SK-N-DZ (cell line): ENCODE measurements at places on chromosomes 1 and 21.

DNA sequence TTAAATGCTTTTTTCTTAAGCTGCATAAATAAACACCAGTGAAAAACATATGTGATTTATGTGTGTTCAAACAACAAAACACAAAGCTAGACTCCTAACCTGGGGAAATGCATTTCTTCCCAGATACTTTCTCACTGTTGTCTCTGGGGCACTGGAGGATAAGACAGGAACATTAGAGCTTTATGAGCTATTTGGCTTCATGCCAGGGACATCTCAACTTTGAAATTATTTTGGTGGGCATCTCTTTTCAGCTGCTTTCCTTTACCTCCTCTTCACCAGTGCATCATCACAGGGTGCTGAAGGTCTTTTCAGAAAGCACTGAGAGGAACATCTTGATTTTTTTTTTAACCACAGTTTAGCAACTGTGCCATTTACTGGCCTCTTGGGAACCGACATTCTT is 212.9 kb downstream of the DNM3 start:
- DNase-seq, result no peak

- DNase-seq, result no peak
Observed at GRCh38 chr1:51097171-51097570, 4.9 kb upstream of the C1orf185 start.

GRCh38 chr1:247212012-247212411 is 40.2 kb upstream of the ZNF124 start:
- no peak for DNase-seq

DNA sequence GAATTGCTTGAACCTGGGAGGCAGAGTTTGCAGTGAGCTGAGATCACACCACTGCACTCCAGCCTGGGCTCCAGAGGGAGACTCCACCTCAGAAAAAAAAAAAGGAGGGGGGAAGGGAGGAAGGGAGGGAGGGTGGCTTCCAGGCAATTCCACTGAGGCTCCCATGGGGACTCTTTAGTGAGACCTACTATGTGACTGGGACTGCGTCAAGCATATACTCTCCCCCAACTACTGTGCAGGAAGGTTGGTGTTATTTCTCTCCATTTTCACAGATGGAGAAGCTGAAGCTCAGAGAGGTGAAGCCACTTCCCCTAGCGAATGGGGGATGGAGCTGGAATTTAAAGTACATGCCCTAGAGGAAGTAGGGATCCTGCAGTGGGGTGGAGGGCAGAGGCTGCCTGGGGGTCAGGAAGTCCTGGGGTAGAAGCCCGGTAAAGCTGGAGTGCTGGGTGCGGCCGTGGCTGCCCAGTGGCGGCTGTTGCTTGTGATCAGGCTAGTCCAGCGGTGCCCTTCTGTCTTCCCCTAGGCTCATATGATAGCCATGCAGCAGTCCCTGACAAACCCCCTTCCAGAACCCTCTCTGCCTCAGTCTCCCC is 40.3 kb downstream of the RAP1GAP start:
- no peak for DNase-seq

DNA sequence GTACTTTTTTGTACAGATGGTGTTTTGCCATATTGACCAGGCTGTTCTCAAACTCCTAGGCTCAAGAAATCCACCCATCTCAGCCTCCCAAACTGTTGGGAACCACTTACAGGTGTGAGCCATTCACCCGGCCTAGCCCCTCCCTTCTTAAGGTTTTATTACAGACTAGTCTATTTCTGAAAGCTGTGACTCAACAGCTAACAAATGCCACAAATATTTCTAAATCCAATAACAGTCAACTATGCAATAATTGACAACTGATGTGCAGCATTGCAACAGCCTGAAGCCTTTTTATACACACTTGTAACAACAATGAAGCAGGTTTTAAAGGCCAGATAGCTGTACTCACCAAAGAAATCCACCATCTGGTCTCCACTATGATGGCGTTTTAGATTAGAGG is 51.4 kb downstream of the GRIK1 start:
- DNase-seq, result no peak

GRCh38 chr1:115225993-115226685 is 111.9 kb downstream of the NGF start:
- no peak for DNase-seq

GRCh38 chr1:46184920-46185658 is 8.8 kb upstream of the P3R3URF start:
- DNase-seq, result no peak

GRCh38 chr1:114610546-114611245 is 29.3 kb upstream of the BCAS2 start:
- DNase-seq, result no peak

GRCh38 chr21:41447356-41447755 is 21.3 kb downstream of the MX1 start:
- DNase-seq, result no peak

DNA sequence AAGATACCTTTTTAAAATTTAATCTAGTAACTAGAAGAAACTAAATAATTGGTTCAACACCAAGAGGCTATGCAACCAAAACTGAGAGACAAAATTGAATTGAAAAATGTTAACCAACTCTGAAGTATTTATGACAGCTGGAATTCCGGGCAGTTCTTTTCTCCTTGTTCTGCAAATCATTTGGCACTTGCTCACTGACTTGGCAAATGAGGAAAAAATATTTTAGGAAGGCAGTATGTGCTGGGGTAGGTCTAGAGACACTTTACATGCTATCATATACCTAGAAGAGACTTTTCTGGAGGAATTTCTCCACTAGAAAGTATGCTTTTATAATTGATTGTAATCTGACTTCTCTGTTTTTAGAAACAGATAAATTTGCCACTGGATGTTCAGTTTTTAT is 22.1 kb upstream of the SH3D21 start:
- no peak for DNase-seq

GRCh38 chr1:227429447-227430359 is 111.4 kb upstream of the CDC42BPA start:
- DNase-seq, result no peak

GRCh38 chr1:23574265-23574754 is 15.0 kb upstream of the ID3 start:
- no peak for DNase-seq

DNA sequence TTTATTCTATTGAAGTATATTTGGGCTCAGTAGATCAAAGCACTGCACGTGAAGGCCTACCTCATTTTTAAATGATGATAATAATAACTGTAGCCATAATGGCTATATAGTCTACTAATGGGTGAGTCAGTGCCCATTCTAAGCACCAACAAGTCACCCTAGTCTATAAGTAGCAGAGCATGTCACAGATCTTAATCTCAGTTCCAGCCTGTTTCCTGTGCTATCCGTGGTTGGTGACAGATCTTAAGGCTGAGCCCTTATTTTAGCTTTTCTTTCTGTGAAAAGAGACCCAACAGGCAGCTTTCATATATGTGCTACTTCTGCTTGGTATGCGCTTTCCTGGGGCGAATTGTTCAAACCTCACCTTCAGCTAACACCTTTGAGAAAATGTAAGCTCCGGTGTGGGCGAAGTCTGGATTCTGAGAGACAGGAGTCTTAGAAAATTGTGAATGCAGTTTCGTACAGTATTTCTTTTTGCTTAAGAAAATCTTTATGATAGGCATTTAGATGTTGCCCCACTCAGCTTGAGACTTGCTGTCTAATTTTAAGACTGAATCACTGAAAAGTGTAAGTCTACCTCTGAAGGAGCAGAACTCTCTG is 59.6 kb downstream of the FMN2 start:
- no peak for DNase-seq

GRCh38 chr1:6414443-6414844 is 5.3 kb downstream of the HES2 start:
- no peak for DNase-seq

GRCh38 chr1:22738069-22738435 is 27.4 kb downstream of the EPHB2 start:
- no peak for DNase-seq

DNA sequence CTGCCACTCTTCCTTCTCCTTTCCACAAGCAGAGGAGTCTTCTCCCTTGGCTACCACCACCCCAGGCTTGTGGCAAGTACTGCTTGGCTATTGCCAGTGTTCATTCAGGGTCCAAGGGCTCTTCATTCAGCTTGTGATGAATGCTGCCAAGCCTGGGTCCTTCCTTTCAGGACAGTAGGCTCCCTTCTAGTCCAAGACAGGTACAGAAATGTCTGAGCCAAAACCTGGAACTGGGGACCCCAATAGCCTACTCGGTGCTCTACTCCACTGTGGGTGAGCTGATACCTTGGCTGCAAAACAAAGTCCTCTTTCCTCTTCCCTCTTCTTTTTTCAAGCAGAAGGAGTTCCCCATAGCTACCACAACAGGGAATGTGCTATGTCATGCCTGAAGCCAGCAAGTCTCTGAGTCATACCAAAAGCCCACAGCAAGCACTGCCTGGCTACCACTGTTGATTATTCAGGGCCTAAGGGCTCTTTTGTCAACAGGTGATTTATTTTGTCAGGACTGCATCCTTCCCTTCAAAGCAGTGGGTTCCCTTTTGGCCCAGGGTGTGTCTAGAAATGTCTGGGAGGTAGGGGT is 268.9 kb downstream of the HHAT start:
- no peak for DNase-seq

DNA sequence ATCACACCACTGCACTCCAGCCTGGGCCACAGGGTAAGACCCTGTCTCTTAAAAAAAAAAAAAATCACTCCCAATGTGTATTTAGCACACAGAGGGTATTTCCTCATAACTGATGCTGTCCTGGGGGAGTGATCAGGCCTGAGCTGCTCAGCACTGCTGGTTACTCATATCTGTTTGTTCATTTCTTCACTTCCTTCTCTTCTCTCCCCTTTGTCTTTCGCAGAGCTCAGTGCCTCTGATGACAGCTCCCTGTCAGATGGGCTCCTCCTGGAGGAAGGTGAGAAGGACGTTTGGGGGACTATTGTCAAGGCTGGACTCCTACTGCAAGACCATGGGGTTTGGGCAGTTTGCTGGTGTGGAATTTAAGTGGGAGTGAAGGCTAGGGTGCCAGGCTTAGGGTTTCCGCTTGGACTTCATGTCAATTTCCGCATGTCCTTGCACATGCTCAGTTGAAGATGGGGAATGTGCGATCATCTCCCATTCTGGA is 13.0 kb downstream of the INAVA start:
- no peak for DNase-seq

GRCh38 chr1:203395751-203396150 is 44.8 kb upstream of the FMOD start:
- no peak for DNase-seq

- no peak for DNase-seq
Observed at GRCh38 chr1:193525411-193525810, 339.0 kb upstream of the B3GALT2 start.

GRCh38 chr1:182716740-182717720 is 32.6 kb upstream of the RGS8 start:
- DNase-seq, result no peak
